ENCODE measurements at places on chromosomes 1 and 21.
A peak's percentile ranks its signal among the peaks of the same experiment; 100 is the strongest.

DNA sequence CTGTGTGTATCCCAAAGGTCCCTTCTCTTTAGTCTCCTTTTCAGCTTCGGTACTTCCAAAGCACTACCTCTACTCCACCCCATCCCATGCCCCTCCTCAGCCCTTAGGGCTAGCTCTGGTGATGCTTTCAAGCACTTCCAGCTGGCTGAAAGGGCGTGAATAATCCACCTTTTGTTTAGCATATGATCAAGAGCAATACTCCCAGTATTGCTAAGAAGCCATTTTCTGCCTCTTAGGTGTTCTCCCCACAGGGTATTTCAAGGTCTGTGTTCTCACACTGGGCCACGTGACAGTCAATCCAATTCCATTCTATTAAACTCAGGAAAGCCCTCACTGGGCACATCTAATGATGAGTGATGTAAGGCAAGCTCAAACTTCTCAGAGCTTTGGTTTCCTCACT, 298.5 kb upstream of the PROX1 start:
- no peak for DNase-seq

GRCh38 chr1:205812271-205812877, 624 bp downstream of the SLC41A1 start:
- DNase-seq, result no peak

GRCh38 chr1:39255222-39255621, 50.7 kb downstream of the MACF1 start:
- DNase-seq, result no peak

GRCh38 chr1:22689505-22689904, 21.1 kb upstream of the EPHB2 start:
- DNase-seq, result peak; percentile 73

GRCh38 chr1:3466366-3467075, 12.1 kb downstream of the ARHGEF16 start:
- no peak for DNase-seq

DNA sequence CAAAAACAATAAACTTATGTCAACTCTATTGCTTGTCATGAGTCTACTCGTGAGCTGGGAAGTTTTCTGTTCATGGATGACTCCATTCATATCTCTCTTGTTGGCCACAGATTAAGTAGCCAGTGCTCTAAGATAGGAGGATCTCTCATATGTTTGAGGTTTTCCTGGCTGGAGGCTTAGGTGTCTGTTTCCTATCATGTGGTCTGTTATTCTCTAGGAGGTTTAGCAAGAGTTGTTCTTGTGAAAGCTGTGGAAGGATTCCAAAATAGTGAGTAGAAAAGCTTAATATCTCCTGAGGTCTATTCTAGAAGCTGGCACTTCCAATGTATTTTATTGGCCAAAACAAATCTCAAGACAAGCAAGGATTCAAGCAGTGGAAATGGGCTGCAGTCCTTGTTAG, 5.8 kb upstream of the KRTAP20-2 start:
- DNase-seq, result no peak

- no peak for DNase-seq
Observed at GRCh38 chr1:41448821-41449220, 35.7 kb downstream of the EDN2 start.

DNA sequence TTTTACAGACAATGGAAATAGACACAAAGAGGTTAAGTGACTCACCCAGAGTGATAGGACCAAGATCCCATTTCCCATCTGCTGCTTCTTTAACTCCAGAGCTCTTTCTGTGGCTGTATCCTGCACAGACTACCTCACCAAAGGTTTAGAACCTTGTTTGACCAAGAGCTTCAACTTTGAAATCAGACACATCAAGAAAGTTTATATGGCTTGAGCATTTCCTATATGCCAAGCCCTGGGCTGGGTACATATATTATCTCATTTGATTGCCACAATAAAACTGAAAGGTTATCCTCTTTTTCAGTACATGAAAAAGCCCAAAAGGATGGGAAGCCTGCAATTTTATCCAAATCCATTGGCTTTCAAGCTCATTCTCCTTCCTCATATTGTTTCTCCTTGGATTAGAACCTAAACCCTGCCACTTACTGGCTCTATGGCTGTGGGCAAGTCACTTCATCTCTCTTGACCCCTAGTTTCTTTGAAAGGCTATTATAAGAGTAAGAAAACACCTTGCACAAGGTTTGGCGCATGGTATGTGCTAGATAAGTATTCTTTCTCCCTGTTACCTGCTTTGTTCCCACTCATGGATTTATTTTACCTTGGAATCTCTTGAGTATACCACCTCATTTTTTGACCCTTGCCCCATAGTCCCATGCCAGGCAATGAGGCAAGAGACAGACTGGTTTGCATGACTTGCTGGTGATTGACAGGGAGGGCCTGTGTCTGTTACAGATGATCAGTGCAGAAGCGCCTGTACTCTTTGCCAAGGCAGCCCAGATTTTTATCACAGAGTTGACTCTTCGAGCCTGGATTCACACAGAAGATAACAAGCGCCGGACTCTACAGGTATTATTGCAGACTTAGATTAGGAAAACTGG, 34.5 kb upstream of the KCNQ4 start:
- no peak for DNase-seq

GRCh38 chr1:76891931-76892622, 24.8 kb downstream of the ST6GALNAC5 start:
- DNase-seq, result no peak

- no peak for DNase-seq
Observed at GRCh38 chr1:114008993-114009392, 29.7 kb downstream of the OLFML3 start.

DNA sequence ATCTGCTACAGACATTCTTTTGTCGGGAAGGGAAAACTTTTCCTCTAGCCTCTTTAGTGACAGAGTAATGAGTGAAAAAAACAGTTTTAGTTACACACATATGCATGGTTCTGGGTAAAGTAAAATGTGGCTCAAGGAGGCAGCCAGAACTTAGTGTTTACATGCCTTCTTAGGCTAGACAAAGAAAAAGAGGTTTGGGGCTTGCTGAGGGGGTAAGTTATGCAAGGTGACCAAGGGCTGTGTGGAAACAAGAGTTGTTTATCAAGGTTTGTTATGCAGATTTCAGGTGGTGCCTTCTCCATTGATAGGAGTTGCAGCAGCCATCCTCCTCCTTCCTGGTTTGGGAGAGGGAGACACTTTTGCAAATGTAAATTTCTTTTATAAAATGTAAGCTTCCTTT, 66.5 kb upstream of the RAB3GAP2 start:
- no peak for DNase-seq

- no peak for DNase-seq
Observed at GRCh38 chr1:24071941-24072340, 40.0 kb downstream of the MYOM3 start.

GRCh38 chr1:219876798-219877209, 51.6 kb downstream of the SLC30A10 start:
- peak; percentile 32 for DNase-seq

GRCh38 chr21:43935711-43936110, 70.7 kb downstream of the AGPAT3 start:
- DNase-seq, result no peak

DNA sequence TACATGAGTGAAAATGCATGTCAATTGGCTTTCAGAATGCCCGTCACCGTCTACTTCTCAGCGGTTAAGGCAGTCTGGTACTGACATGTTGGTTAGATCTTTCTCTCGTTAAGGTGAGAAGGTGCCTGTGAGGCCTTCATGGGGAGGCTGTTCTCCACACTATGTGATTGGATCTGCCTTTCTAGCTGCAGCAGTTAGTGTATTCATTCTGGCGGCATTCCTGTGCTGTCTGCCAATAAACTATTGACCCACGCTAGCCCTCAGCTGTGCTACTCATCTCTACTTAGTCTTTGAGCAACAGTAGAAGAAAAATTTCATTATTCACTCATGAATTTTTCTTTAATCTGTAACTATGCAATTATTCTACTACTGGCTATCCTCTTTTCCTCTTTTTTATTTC, 32.0 kb downstream of the CCSAP start:
- no peak for DNase-seq

- no peak for DNase-seq
Observed at GRCh38 chr1:13830616-13831280, 130.8 kb downstream of the PRDM2 start.

GRCh38 chr1:53582211-53583020, 123.2 kb downstream of the DMRTB1 start:
- DNase-seq, result no peak

DNA sequence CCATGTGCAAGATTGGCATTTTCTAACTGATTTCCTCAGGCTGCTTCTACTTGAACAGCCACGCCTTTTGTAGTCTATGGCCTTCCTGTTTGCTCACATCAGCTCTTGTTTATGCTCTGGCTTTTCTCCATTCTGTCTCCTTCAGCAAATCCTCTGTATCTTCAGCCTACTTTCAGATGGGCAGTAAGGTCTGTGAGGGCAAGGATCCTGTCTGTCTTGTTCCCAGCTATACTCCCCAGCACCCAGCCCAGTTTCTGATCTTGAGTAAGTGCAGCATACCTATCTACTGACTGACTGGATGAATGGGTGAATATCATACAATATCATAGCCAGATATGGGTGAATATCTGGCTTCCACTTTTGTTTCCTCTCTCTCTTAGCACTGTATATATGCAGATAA, 438.1 kb downstream of the LMO4 start:
- DNase-seq, result no peak

- DNase-seq, result no peak
Observed at GRCh38 chr1:46438346-46438745, 44.2 kb downstream of the FAAH start.

- DNase-seq, result no peak
Observed at GRCh38 chr1:173020138-173020750, 30.5 kb downstream of the TNFSF18 start.

GRCh38 chr1:212641956-212642355, 33.4 kb downstream of the ATF3 start:
- no peak for DNase-seq

DNA sequence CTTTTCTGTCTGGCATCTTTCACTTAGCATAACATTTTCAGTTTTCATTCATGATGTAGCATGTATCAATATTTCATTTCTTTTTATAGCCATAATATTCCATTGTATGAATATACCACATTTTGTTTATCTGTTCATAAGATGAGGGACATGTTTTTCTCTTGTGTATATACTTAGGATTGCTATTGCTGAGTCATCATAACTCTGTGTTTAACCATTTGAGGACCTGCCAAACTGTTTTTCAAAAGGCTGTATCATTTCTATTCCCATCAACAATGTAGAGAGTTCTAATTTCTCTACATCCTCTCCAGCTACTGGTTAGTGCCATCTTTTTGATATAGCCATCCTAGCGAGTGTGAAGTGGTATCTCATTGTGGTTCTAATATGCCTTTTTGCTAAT, 26.2 kb downstream of the MPZL1 start:
- DNase-seq, result no peak

- DNase-seq, result no peak
Observed at GRCh38 chr1:235004840-235005391, 123.7 kb downstream of the TOMM20 start.

- DNase-seq, result no peak
Observed at GRCh38 chr1:19683351-19683750, 18.7 kb downstream of the HTR6 start.

- DNase-seq, result no peak
Observed at GRCh38 chr1:100810360-100810759, 84.3 kb downstream of the EXTL2 start.

DNA sequence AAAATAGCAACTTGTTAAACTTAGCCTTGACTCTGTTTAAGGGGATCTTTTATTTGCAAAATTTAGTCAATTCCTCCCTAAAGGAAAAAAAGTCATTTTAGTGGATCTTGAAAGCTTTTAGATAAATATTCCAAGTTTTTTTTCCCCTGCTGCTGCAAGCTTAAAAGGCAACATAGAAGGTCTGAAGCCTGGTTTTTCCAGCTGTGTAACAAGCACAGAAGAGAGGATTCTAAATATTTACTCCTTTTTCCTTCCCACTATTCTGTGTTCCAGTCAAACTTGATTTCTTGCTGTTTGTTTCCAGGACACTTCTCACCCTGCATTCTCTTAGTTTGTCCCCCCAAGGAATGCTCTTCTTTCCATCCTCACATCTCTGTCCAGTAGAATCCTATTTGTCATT, 86.7 kb downstream of the NFIA start:
- no peak for DNase-seq

DNA sequence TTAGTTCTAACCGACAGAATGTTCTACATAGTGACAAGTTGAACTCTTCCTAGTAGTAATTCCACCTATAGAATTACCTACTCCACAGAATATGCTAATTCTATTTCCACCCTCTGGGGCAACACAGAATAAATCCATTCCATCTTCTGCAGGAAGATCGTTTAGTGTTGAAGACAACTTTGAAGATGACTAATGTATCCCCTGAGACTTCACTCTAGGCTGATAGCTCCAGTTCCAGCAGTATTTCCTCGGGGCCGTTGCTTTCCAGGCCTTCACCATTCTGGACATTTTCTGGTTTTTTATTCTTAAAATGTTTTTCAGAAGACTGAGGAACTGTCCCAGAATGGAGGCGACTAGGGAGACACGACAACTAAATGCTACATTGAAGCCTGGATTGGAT, 61.0 kb upstream of the CSF1 start:
- no peak for DNase-seq

- no peak for DNase-seq
Observed at GRCh38 chr1:100250807-100251206, 1.2 kb upstream of the DBT start.

GRCh38 chr21:38861056-38861455, 55.3 kb downstream of the ETS2 start:
- DNase-seq, result no peak

GRCh38 chr1:111690306-111690617, 48.9 kb downstream of the INKA2 start:
- peak; percentile 32 for DNase-seq

DNA sequence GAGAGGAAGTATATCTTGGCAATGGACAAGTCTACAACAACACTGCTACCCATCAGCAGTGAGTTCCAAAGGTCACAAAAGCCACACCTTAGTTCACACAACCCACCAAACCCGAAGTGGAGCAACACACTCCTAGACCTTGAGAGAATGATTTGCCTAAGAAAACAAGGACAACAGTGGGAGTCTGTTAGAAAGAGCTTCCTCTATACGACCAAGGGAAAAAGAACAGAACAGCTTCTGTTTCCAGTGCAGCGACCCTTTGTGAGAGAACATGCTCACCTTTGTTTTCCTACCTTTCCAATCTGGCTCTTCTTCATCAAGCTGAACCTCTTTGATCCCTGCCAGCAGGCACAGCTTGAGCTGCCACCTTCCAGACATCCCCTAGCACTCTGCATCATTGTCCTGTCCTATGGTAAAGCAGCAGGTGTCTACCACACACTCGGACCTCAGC, 56.7 kb upstream of the PALMD start:
- peak; percentile 29 for DNase-seq

DNA sequence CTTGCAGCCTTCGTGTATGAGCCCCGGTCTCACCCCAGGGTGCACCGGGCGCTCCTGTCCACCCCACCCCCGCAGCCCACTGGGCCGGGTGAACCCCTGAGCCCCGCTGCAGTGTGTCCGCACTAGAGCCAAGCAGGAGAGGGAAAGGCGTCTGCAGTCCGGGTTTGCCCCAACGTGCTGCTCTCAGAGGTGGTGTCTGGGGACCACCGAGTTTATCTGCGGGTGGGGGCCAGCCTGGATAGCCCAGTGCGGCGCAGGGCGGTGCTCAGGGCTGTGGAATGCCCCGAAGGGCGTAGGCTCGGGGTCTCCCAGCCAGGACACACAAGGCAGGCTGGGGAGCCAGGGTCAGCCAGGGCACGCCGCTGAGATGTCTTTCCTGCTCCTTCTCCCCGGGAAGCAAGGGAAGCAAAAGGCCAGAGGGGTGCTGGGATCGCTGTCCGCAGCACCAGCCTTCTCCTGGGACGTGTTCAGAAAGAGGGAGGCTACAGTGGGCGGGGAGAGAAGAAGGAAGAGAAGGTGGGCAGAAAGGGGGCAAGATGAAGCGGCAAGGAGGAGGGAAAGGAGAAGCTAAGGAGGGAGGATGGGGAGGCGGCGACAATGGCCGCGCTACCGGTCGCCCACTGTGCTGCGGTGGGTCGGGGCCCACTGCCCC, 56.6 kb downstream of the MAB21L3 start:
- DNase-seq, result no peak
